ENCODE measurements at places on chromosomes 5 and 9. TPM values are rescaled to one million over a fixed set of nuclear protein-coding genes. Genes with fewer than 3 reads are reported as not detected.

The CCNO gene
- 1.8 TPM for total RNA-seq

The PRLR gene
- total RNA-seq = 35.8 TPM

The FSTL4 gene
- 0.77 TPM for total RNA-seq

The PHF24 gene
- total RNA-seq = not detected

The GRPEL2 gene
- 9.9 TPM for total RNA-seq

The LHX6 gene
- total RNA-seq = 2.3 TPM

The CDH9 gene
- not detected for total RNA-seq

The OSMR gene
- total RNA-seq = 3.3 TPM
